ENCODE measurements at places on chromosomes 7 and 10.

- no peak for DNase-seq
These were observed 12.1 kb downstream of the ENTPD1 start for GRCh38 chr10:95767884-95768556.

- DNase-seq, result no peak
These were observed 63.4 kb downstream of the CSGALNACT2 start for GRCh38 chr10:43201545-43202131.

DNA sequence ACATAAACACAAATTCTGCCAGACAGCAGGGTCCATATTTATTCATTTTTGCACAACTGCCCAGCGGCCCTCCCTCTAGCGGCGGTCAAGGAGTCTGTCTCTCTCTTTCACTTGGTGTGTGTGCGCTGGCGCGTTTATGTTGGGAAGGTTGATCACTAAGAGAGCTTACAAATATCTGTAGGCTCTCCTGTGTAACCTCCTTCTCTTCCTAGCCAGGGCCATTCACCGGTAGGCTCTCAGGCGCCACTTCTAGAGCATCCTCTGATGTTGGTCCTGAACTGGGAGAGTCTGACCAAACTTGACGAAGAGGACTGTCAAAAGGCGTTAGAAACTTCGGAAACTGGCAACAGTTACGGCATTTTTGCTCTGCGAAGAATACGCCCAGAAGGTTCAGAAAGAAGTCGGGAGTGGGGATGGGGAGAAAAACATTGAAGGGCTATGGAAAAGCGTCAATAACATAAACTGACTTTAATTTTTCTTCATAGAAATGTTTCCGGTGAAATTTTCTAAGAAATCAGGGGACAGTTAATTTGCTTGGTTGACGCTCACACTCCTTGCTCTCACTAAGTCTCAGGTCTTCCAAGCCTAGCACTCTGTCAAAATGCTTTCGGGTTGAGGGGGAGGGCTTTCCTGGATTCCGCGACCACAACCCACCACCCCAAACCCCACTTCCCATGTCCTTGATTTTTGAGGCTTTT lies 731.1 kb downstream of the ZWINT start:
- DNase-seq, result no peak

GRCh38 chr10:58746474-58747185 lies 234.0 kb downstream of the BICC1 start:
- DNase-seq, result no peak

- no peak for DNase-seq
These were observed 144.2 kb downstream of the BMS1 start for GRCh38 chr10:42926843-42927242.

GRCh38 chr10:112202076-112202475 lies 18.5 kb upstream of the GPAM start:
- DNase-seq, result no peak

DNA sequence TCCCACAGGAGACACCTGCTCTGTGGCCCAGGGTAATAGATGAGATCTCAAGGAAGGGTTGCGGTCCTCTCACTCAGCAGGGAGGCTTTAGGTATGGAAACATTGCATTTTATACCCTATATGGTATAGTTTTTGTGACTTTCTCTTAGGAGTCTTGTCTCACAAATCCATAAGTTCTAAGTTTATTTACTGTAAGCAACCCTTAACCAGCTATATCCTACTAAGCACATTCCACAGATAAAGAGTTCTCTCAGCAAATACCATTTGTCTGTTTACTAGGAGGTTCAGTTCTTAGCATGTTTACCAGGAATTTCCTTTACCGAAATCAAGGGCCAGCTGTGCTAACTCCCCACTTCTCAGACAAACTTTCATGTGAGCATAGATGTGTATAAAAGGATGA lies 66.9 kb downstream of the ANLN start:
- no peak for DNase-seq

DNA sequence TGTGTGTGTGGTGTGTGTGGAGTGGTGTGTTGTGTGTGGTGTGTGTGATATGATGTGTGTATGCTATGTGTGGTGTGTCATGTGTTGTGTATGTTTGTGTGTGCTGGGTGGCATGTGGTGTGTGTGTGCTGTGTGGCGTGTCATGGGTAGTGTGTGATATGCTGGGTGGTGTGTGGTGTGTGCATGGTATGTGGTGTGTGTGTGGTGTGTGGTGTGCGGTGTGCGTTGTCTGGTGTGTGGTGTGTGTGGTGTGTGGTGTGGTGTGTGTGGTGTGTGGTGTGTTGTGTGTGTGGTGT lies 37.5 kb upstream of the DNAJB6 start:
- DNase-seq, result no peak

GRCh38 chr7:132709971-132710567 lies 133.8 kb upstream of the PLXNA4 start:
- no peak for DNase-seq

DNA sequence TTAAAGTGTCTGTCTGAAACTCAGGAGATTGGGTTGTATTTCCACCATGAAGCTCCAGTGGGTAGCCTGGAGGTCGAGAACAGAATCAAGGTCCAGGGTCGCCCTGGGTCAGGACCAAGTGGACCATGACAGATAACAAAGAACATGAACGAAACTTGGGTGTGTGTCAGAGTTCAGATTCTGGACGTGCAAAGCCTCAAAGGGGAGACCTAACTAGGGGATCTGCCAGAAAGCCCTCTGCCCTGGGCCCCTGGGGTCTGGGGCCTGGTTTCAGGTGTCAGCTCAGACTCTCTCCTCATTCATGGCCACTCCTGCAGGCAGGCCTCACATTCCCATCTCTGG lies 1.6 kb downstream of the RASSF4 start:
- DNase-seq, result no peak

- no peak for DNase-seq
These were observed 486.3 kb downstream of the ACTR3B start for GRCh38 chr7:153245809-153246208.

- no peak for DNase-seq
These were observed 84.1 kb upstream of the LRRC18 start for GRCh38 chr10:49023752-49024151.

GRCh38 chr10:70777063-70777875 lies 7.9 kb downstream of the TBATA start:
- no peak for DNase-seq

- no peak for DNase-seq
These were observed 1068.9 kb downstream of the TYW1 start for GRCh38 chr7:68065581-68065980.

GRCh38 chr7:21261627-21262594 lies 166.0 kb upstream of the SP4 start:
- peak; percentile 15 for DNase-seq

- no peak for DNase-seq
These were observed 301.9 kb downstream of the CDK14 start for GRCh38 chr7:90897961-90898469.

DNA sequence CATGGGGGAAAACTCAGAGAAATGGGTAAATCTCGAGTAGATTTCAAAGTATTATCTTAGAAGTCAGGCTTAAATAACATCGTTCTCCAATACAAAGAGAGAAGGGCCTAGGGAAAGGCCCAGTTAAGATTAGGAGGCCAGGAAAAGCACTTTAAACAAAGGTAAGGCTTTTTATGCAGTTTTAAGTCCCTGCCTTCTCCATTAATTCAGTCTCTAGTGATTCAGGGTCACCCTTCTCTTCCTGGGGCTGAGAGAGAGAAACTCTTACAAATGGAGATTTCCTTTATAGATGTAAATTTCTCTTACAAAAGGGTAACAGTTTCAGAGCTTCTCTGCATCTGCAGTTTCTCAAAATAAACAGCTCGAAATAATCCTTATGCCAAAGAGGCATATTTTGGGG lies 179.3 kb downstream of the HECW1 start:
- DNase-seq, result no peak

DNA sequence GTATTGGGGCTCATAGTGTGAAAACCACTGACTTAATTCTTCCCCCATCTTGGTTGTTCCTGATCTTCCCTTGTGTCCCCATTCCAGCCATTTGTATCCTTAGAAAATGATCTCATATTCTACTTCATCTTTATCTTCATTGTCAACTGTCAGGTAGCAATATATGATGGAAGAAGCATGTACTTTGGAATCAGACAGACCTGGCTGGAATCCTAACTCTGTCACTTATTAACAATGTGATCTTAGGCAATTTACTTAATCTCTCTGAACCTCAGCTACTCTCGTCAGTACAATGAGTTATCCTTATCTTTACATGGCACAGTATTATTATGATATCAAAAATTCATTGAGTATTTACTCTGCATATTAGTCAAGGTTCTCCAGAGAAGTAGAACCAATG lies 10.1 kb downstream of the CFTR start:
- DNase-seq, result no peak

GRCh38 chr7:134302120-134302519 lies 14.6 kb downstream of the SLC35B4 start:
- DNase-seq, result no peak

- DNase-seq, result no peak
These were observed 478.4 kb downstream of the ARL4A start for GRCh38 chr7:13165854-13166253.

DNA sequence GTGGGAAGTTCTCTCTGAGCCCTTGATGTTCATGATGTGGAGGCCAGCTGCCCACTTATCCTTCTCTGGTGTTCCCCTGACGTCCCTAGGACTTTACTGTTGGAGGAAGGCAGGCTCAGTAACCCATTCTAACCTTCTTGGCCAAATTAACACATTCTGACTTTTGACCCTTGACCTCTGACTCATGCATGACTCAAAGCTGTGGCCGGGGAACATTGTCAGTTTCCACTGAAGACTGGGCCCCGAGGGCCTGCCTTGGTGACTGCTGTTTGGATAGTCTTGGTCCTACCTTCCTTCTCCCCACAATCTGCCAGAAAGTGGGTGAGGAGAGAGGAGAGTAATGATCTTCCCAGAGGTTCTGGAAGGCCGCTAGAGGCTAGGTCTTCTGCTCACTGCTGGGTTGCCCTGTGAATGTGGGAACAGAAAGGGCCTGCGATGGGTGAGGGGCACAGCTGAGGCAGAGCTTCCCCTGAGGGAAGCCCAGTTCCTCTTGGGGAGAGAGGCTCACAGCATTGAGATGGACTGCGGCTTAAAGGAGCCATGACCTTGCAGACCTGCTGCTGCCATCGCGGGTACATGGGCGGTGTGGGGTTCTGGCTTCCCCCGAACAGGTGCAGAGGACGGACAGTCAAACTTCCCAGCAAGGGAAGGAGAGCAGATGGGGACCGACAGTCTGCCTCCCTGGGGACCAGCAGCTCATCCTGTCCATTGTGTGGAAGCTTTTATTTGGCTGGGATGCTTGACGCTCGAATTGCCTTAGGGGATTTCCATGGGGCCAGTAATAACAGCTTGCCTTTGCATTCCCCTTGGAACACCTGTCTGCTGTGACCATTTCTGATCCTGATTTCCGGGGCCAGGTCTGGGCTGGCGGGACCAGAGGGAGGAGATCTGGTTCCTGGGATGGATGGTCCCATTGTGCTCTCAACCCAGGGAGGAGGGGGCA lies 43.8 kb downstream of the ADAMTS14 start:
- DNase-seq, result no peak

- DNase-seq, result no peak
These were observed 366.0 kb upstream of the SHH start for GRCh38 chr7:156178214-156178613.

DNA sequence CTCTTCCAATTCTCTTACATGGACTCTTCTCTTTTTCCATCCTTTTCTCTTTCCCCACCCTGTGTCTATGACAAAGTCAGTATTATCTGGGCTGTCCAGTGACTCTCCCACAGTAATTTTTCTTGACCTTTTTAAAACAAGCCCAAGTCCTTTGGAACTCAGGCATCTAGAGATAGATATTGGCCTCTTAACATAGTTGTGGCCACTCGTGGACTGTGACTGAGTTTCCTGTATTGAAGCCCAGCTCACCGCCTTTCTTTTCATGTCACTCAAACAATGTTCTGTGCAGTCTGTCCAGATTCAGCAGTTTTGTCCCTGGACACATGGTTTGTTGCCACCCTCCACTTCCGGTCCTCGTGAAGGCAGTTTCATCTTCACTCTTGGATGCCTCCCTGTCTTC lies 110.9 kb upstream of the CDC14C start:
- no peak for DNase-seq

GRCh38 chr10:62561151-62561550 lies 187.0 kb downstream of the ZNF365 start:
- DNase-seq, result no peak

- DNase-seq, result no peak
These were observed 67.3 kb upstream of the TPK1 start for GRCh38 chr7:144903201-144903600.

- no peak for DNase-seq
These were observed 118.2 kb upstream of the PPIF start for GRCh38 chr10:79229071-79229541.

GRCh38 chr10:69045441-69046300 lies 42.2 kb upstream of the SRGN start:
- DNase-seq, result no peak

All from GDM1 (cell line).